ENCODE measurements at places on chromosomes 4 and X.

DNA sequence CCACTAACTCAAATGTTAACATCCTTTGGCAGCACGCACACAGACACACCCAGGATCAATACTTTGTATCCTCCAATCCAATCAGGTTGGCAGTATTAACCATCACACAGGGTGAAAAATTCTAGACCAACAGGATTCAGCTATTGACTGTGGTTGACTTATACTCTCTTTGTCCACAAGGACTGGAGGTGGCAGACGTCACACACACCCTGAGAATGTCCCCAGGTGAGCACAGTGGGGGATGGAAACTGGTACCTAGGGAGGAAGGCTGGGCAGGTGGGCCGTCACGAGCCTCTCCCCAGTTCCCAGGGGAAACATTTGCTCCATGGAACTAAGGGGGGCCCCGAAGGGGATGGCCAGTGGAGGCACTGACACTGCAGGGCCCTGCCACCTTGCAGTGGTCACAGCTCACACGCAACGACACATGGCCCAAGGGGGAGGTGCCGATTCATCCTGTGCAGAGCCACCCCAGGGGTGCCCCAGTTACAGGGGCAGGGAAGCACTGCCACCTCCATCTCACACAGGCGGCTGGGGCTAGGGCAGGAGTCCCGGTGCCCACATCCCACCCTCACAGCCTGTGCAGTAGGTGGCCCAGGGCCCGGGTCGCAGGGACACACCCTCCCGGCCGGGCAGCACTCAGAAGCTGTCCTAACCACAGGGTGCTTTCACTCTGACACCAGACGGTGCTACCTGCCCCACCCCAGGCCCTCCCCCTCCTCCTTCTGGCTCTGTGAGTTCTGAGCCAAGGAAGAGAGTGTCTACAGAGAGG, 17.4 kb downstream of the ZFYVE28 start:
- DNase-seq, result peak; percentile 11

DNA sequence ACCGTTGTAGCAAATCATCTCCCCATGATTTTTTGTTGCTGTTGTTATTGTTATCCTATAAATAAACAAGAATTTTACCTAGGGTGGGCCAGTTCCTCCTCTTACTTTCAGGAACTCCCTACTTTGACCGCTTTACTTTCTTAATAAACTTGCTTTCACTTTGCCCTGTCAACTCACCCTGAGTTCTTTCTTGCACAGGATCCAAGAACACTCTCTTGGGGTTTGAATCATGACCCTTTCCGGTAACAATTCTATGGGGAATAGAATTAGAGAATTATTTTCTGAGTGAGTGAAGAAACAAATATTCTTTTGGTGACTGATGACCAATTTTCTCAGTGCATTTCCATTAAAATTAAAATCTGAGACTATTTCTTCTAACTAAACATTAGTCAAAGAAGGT, 584.0 kb upstream of the TENM3 start:
- peak; percentile 43 for DNase-seq

GRCh38 chr4:113744667-113745240, 16.8 kb downstream of the CAMK2D start:
- no peak for DNase-seq

GRCh38 chrX:51332188-51332942, at the start of gene NUDT10:
NUDT10 (plus strand) TSS chrX:51332822; CDS start chrX:51332966, 144 bp downstream.
- peak; percentile 36 for DNase-seq

- peak; percentile 2 for DNase-seq
These were observed 215.3 kb upstream of the CTSO start for GRCh38 chr4:156169011-156169410.

- peak; percentile 89 for DNase-seq
These were observed at the start of gene NEUROG2 for GRCh38 chr4:112516066-112516470. NEUROG2 (minus strand) TSS chr4:112516180; CDS start chr4:112515475, 705 bp downstream.

- no peak for DNase-seq
These were observed 15.2 kb downstream of the BCOR start for GRCh38 chrX:40082447-40083119.

DNA sequence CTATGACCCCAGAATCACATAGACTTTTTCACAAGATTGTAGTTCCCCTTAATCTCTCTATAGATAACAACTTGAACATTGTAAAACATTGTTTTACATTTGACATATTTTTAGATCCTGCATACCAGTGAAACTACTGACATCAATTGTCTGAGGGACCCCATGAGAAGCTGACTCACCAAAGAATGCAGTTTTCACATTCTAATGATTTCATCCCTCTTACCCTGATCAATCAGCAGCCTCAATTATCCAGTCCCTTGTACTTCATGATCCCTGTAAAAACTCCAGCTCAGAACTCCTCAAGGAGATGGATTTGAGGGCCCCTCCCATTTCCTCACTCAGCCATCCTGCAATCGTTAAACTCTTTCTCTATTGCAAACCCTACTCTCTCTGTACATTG, 411.0 kb upstream of the NDST3 start:
- DNase-seq, result no peak

DNA sequence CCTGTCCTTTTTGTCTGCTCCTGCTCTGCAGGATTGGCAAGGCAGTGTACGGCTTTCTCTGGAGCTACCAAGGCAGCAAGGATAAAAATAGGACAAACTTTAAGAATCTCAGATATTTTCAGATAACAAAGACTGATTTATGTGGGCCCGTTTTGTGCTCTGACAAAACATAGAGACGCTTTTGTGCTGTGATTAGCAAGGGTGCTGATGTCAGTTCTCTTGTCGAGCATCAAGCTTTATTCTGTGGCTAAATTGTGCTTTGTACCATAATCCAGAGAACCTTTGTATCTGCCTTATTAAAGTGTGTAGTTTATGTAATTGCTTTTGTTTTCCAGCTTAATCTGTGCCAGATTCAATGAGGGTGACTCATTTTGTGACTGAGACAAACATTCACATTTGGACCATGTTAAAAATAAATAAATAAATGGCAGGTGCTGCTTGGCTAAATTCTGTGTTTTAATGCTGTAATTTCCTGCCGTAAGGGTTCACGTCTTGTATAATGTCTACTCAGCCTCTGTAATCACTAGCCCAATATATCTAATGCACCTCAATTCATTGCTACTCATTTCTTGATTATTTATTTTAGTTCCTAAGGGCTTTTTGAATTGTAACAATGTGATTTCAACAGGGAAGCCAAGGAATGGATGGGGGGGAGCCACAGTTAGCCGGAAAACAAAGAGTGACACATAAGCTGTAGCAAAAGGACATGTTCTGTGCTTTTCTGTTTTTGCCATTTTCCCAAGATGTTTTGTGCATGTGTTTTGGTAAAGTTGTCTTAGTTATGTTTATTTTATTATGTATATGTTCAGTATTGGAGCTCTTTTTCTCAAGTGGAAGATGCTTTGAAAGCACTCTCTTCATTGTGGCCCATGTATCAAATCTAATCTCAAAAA, 75.1 kb downstream of the GAB1 start:
- DNase-seq, result peak; percentile 68

- no peak for DNase-seq
These were observed 32.4 kb downstream of the KANTR start for GRCh38 chrX:53126377-53126776.

DNA sequence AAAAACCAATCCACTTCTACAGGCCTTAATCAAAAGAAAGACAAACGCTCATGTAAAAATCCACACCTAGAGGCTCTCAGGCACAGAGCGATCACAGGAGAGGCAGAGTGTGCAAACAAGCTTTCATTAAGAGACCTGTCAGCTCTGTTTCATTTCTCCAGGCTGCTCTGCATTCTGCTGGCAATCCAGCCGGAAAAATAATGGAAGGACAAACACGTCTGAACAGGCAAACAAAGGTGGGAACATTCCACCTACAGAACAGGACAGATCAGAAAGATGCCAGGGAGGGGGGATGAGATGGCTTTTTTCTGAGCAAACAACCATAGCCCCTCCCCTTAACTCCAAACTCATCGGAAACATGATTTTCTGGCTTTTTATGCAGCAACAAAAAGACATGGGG, 9.7 kb downstream of the SOD3 start:
- DNase-seq, result peak; percentile 70

- DNase-seq, result peak; percentile 78
These were observed 577.9 kb upstream of the ZFP42 start for GRCh38 chr4:187417721-187418120.

DNA sequence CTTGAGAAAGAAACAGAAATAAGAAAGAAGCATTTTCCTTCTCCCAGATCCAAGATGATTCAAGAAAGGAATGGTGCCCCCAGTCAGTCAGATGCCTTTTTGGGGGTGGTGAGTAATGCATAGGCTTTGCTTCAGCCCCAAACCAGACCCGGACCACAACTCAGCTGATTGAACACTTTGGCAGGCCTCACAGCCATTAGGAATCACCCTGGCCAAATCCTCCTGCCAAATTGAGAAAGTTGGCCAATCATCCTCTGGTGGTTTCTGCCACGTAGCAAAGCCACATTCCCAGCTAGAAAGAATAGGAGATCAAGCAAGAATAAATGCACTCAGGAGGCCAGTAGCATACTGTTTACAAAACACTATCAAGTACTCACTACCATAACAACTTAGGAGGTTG, 33.7 kb downstream of the FRMD7 start:
- DNase-seq, result no peak

- no peak for DNase-seq
These were observed 21.5 kb upstream of the PHKA1 start for GRCh38 chrX:72735561-72735960.

- DNase-seq, result peak; percentile 7
These were observed 70.9 kb upstream of the FAT4 start for GRCh38 chr4:125243789-125244397.

- DNase-seq, result peak; percentile 47
These were observed 24.5 kb downstream of the DDIT4L start for GRCh38 chr4:100165809-100166208.

DNA sequence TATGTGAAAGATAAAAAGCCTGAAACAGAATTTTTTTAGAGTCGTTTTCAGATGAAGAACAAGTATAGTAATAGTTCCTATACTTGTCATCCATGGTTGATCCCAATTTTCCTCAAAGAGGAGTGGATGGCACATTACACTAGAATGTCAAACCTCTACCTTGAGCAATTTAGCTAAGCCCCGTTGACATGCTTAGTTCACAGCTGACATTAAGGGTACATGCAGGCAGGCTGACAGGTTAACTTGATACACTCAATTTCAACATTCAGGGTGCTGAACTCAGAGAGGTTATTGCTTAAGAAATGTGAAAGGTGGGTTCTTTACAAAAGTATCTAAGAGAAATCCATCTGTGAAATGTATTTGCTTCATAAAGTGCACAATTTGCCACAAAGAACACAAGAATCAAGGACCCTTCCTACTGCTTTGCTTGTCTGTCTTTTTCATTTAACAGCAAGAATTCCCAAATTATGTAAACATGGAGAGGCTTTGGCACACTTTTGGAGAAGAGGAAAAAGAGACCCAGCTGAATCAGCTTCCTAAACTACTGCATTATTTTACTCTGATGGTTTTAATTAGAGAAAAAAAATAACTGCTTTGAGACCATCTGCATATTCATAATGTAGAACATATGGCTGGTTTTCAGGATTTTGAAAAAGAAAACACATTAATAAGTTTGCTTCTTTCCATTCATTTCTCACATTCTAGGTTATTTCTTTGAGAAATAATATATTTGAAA, 122.5 kb upstream of the DDIT4L start:
- no peak for DNase-seq

DNA sequence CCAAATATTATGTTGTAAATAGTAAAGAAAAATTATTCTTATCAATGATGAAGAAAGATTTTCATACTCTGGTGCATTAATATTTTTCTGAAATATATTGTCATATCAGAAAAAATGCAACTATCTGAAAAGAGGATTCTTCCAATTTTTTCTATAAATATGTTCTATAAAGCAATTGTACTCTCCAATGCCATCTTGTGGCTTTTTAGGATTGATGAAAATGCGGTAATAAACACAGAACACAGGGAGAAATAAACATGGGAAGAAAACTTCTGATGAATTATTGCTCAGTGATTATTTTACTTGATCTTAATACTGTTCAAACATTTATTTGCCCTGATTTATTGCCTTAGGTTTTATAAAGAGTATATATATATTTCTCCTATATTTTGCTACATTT, 215.4 kb downstream of the IL1RAPL1 start:
- DNase-seq, result peak; percentile 4

- DNase-seq, result peak; percentile 92
These were observed 842.2 kb downstream of the STIM2 start for GRCh38 chr4:27702730-27703431.

DNA sequence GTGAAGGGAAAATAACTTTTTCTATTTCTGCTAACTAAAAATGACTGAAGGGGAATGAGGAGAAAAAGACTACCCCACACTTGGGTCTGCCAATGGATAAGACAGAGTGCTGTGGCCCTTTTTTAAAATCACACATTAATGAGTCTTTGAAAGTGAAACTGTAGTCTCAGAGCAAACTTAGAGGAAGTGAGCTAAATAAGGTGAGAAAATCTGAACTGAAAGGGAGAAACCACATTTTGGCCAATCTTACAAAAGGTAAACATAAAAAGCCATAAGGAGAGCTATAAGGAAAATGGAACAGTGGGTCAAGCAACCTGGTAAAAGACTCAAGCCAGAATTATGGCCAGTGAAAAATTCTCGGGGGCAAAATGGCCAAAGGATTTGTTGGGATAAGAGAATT, 755.1 kb upstream of the IGFBP7 start:
- DNase-seq, result no peak

GRCh38 chrX:40570346-40571093, 10.2 kb upstream of the ATP6AP2 start:
- DNase-seq, result no peak

- no peak for DNase-seq
These were observed 89.6 kb upstream of the MTM1 start for GRCh38 chrX:150478496-150479492.

DNA sequence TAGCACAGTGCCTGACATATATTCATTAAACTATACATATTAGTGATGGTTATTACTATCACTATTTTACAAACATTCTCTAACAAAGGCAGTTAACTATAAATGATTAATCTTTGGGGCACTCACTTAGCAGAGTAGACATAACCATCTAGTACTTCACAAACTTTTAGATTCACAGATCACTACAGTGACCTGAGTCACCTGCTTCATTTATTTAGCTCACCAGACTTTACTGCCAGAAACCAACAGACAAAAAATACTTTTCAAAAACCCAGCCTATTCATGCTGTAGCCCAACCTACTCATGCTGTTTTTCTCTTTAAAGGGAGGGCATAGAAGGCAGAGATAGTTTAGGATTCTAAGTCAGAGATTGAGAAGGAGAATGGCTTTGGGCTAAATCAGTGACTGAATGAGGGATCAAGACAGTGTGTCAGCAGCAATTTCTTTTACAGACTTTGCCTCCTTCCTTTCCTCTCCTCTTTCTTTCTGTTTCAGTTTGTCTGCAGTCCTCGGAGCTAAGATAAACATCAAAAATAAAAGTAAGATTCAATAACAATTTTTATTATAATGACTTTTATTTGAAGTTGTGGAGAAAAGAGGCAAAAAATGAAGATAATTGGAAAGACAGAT, 34.7 kb upstream of the PDE5A start:
- no peak for DNase-seq

- DNase-seq, result no peak
These were observed 2.8 kb upstream of the CRLF2 start for GRCh38 chrX:1215123-1215823.

- no peak for DNase-seq
These were observed 221.1 kb downstream of the PTTG2 start for GRCh38 chr4:38181286-38181685.

GRCh38 chr4:184441461-184442313, 32.7 kb downstream of the IRF2 start:
- DNase-seq, result no peak

GRCh38 chr4:18297684-18298083, 276.1 kb upstream of the LCORL start:
- no peak for DNase-seq
